Activated naive CD4-positive, alpha-beta T cell treated with anti-CD3 and anti-CD28 coated beads, Interleukin-2, amount 50 U/mL, for 72 hours (primary cell): ENCODE measurements at places on chromosomes 6 and 20. TPM values are rescaled to one million over a fixed set of nuclear protein-coding genes. Genes with fewer than 3 reads are reported as not detected.

GRCh38 chr6:125631165-125631564 is 118.3 kb upstream of the HEY2 start:
- no peak for DNase-seq

DNA sequence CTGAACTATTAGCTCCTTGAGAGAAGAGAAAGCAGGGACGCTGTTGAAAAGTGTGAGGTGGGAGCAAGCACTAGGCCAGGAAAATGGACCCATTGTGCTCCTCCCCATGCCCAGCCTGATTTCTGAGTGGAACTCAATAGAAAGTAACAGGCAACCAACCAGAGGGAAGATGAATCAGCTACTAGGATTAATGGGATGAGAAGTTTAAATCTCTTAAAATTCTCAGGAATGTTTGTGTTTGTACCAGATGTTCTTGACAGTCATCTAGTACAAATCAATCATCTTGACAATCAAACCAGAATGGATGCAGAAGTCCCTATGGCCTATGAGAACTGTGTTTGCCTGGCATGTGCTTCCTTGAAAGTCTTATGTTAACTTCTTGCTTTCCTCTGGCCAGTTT is 48.9 kb downstream of the HDDC2 start:
- no peak for DNase-seq

Gene KIF25
- total RNA-seq = not detected

Gene THBS2
- not detected for total RNA-seq

Gene CPNE5
- 0.25 TPM for total RNA-seq
